ENCODE measurements at places on chromosomes 3 and 15.

GRCh38 chr3:122533480-122533879 lies 18.7 kb upstream of the KPNA1 start:
- DNase-seq: no peak

DNA sequence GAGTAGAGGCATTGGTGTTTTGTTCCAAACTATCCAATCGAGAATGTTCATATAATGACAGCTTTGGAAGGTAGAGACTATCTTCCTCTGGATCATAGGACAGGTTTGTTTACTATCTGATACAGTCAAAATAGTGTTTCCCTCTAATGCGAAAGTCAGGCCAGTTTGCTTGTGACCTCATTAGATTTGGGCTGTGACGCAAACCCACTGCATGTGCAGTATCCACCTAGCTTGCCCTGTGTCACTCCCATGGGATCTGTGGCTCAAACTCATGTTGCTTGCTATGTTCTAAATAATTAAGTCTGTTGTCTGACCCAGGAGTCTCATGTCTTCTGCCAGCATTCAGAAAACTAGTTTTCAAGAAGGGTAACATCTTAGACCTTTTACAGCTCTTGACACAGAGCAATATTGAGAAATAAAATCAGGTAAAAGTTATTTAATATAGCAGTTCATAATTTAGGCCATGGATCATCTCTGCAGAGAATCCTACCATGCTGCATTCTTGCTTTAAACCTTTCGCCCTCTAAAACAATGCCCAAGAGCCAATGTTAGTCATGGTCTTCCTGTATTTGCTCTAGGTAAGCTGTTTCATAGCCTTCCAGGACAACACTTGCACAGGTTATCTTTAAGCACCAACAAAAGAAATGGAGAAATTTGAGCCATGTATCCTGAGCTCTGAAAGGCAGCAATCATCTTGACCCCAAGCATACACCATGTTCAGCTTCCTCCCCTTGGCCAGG lies 26.4 kb downstream of the NIT2 start:
- DNase-seq: no peak

DNA sequence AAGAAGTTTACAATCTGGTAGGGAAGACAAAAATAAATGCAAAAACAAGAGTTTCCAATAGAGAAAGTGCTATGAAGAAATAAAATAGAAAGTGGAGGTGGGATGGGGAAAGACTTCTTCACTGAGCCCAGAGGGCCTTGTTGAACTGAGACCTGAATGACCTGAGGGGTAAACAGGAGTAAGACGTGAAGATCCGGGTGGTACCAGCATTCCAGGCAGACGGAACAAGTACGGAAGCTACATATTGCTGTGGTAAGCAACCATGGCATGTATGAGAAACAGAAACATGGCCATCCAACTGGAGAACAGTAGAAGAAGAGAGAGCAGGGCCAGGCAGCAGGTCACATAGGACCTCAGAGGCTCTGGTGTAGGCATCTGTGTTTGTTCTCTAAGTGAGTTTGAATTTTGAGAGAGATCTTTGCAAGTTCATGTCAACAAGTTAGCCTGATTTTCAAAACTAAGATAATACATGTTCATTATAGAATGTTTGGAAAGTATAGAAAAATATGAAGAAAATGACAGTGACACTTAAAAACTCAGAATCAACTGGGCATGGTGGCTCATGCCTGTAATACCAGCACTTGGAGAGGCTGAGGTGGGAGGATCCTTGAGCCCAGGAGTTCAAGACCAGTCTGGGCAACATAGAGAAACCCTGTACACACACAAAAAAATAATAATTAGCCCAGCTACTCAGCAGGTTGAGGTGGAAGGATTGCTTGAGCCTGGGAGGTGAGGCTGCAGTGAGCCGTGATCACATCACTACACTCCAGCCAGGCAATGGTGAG lies 64.3 kb downstream of the SLC49A4 start:
- no peak for DNase-seq

GRCh38 chr3:18757476-18757875 lies 332.3 kb upstream of the SATB1 start:
- no peak for DNase-seq

GRCh38 chr3:80889535-80889934 lies 871.9 kb downstream of the GBE1 start:
- DNase-seq: no peak

DNA sequence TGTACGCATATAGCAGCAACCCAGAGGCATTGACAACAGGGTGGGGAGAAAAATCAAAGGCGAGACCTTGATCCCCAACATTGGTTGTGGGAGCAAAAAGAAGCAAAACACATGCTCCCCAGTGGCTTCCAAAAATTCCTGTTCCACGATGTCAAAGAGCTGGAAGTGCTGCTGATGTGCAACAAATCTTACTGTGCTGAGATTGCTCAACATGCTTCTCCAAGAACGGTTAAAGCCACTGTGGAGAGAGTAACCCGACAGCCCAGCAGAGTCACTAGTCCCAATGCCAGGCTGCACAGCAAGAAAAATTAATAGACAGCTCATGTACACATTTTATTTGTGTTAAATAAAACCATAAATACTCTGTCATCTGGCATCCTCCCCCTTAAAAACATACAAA lies 179.9 kb upstream of the PFN2 start:
- no peak for DNase-seq

- no peak for DNase-seq
Observed at GRCh38 chr15:69748576-69749185, 296.1 kb downstream of the RPLP1 start.

DNA sequence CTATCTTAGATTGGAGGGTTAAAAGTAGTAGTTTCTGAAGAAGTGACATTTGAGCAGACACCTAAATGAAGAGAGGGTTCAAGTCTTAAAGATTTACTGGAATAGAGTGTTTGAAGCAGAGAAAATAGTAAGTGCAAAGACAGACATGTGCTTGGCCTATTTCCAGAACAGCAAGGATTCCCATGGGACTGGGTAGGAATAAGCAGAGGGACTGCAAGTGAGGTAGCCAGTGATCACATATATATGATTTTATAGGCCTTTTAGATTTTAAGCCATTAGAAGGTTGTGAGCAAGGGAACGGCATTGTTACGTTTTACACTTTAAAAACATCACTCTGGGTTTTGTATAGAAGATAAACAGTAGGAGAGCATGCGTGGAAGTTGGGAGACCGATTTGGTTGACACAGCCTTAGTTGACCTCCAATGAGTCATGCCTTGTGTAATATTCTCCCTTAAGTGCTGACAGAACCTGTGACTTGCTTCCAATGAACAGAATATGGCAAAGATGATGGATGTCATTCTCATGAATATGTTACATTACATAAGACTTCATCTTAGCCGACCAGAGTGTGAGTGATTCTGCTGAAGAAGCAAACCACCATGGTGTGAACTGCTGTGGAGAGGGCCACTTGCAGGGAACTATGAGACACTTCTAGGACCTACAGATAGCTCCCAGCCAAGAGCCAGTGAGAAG lies 37.1 kb upstream of the SLC4A7 start:
- no peak for DNase-seq

DNA sequence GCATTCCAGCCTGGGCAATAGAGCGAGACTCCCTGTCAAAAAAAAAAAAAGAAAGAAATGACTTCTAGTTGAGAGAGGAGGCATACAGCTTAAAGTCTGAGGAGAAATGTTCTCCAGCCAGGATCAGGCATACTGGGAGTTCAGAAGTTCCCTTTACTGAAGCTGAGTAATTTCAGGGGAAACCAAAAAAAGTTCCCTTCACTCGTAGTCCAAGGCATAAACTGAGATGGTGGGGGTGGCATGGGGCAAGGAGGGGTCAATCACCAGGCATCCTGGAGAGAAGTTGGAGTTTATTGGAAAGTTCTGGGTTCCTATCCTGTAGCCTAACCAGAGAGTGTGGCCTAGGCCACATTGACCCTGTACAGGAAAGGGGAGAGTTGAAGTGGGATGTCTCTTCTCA lies 5.9 kb downstream of the GPX1 start:
- DNase-seq: no peak

GRCh38 chr3:37990527-37990926 lies at the start of gene VILL:
Gene VILL (plus strand): TSS chr3:37990786. CDS start chr3:37993673, 2,887 bp downstream.
- DNase-seq: peak; percentile 52

GRCh38 chr3:71350998-71351397 lies 232.5 kb downstream of the FOXP1 start:
- no peak for DNase-seq

GRCh38 chr15:38076786-38077185 lies 142.3 kb downstream of the TMCO5A start:
- peak; percentile 34 for DNase-seq

DNA sequence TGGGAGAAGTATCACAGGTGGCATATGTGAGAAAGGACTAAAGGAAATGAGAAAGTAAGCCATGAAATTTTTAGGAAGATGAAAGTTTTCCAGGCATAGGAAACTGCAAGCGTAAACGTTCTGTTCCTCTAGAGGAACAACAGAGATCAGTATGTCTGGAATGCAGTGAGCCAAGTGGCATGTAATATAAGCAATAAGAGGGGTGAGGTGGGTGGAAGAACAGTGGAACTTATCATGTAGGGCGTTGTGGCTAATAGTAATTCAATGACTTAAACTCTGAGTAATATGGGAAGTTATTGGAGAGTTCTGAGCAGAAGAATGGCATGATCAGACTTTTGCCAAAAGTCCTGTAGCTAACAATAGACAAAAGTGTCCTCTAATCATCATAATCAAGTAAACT lies 902.9 kb downstream of the EPHA3 start:
- peak; percentile 30 for DNase-seq

- no peak for DNase-seq
Observed at GRCh38 chr3:138367911-138368310, 19.5 kb downstream of the MRAS start.

GRCh38 chr3:61729038-61729634 lies 167.8 kb downstream of the PTPRG start:
- no peak for DNase-seq

- peak; percentile 33 for DNase-seq
Observed at GRCh38 chr3:18111796-18112232, 313.3 kb downstream of the SATB1 start.

GRCh38 chr3:184235381-184236032 lies 6.1 kb downstream of the VWA5B2 start:
- DNase-seq: no peak

DNA sequence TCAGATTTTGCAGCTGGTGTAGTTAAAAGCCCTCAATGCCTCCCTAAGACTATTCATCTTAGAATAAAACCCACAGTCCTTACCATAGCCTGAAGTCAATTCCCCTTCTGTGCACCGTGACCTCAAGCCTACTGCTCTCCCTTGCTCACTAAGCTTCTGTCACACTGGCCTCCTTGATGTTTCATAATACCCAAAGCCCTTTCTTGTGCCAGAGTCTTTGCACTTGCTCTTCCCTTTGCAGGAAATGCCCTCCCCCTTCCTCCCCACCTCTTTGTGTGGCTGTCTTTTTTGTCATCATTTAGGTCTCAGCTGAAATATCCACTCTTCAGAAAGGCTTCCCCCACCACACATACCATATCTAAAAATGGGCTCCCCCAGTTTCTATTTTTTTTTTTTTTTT lies 4.2 kb upstream of the PLEKHO2 start:
- DNase-seq: no peak

- DNase-seq: peak; percentile 29
Observed at GRCh38 chr15:99058421-99058870, 46.4 kb upstream of the SYNM start.

DNA sequence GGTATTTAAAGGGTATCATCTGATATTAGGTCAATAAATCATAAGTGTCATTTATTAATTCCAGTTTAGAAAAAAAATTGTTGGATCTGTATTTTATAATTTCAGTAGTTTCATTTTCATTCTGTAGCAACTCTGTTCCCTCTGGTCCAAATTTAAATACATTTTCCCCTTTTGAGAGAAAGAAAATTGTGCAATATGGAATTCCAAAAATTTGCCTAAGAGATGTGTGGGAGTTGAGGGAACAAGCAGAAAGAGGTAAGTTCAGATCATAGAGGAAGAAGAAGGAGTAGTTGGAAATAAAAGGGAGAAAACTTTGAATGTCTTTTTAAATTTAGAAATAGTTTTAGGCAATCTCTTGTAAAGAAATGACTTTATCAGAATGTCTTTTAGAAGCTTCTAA lies 48.9 kb upstream of the MME start:
- no peak for DNase-seq

DNA sequence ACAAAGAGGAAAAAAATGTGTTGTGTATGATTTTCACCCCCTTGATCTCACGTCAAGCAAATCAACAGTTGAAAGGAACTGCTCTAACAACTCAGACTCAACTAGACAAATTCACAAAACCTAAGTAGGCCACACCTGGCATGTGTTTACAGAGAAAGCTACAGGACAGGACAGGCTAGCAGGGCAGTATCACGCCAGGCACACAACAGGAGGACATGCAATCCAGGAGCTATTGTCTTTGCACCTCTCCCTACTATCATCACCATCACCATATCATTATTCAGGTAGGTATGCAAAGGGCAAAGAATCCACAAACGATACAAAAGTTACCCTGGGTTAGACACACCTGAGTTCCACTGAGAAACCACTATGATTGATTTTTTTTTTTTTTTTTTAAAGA lies 86.4 kb downstream of the TBL1XR1 start:
- DNase-seq: no peak

DNA sequence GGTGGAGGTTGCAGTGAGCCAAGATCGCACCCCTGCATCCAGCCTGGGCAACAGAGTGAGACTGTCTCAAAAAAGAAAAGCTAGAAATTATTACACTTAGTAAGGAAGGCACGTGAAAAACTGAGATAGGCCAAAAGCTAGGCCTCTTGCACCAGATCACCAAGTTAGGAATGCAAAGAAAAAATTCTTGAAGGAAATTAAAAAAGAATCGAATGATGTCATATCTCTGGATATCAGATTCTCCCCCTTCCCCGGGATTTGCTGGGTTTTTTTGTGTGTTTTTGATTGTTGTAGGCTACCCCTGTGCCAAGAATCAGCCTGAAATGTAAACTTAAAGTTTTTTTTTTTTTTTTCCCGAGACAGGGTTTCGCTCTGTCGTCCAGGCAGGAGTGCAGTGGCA lies 17.4 kb downstream of the PTPN23 start:
- DNase-seq: no peak

GRCh38 chr15:55819397-55820034 lies 76.6 kb upstream of the PRTG start:
- DNase-seq: no peak

GRCh38 chr3:137771401-137772213 lies 7.5 kb downstream of the SOX14 start:
- DNase-seq: no peak

DNA sequence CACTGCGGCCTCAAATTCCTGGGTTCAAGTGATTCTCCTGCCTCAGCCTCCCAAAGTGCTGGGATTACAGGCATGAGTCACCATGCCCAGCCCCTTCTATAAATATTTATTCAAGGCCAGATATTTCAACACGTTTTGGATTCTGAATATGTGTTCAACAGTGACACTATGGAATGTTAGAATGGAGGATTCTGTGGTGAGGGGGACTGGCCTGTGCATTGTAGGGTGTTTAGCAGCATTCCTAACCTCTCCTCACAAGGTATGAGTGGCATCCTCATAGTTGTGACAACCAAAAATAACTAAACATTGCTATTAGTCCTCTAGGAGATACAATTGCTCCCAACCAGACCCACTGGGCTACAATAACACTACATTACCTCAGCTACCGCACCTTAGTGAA lies 104.0 kb upstream of the ATP10A start:
- DNase-seq: no peak
